EL (cell line): ENCODE measurements at places on chromosomes 4 and X.

GRCh38 chr4:153950100-153950979 is 161.5 kb upstream of the SFRP2 start:
- DNase-seq = no peak

DNA sequence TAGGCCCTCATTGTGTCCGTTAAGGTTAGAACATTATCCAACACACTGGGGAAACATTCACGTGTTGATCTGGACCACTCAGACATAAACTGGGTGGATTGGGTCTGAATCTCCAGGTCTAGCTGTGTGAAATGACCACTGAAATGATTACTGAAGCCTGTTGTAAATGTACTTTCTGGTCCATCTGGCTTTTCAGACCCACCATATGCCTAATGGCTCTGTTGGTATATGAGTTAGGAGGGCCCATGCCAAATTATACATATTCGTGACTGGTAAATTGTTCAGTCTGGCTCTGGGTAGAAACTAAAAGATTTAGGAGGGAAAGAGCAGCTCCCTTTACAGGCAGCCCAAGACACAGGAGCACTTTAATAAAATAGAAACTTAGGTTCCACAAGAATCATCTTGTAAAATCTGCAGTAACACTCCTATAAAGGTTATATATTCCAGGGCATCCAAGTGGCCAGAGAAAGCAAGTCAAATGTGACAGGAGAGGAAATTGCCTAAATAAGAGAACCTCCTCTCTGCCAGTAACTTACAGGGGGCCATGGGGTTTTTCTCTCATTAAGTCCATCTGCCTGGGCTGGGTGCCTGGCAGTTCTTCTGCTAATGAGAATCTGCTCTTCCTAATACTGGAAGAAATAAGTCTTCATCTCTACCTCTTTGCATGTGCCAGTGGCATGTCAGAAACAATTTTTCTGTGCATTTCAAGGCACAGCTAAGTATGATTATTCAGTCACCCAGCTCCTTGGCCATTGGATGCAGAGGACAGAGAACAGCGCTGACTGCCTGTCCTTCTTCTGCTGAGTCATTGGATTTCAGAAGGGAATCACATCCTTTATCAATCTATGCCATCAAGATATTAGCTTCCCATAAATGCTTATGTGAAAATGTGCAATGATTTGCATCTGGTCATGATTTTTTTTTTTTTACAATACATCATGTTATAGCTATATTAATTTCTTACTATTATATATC is 112.6 kb downstream of the GLRA2 start:
- no peak for DNase-seq

GRCh38 chr4:101014417-101014816 is 332.9 kb downstream of the PPP3CA start:
- no peak for DNase-seq

- no peak for DNase-seq
These were observed 10.5 kb downstream of the CDX4 start for GRCh38 chrX:73457306-73457705.

GRCh38 chr4:110211007-110211769 is 12.8 kb upstream of the ELOVL6 start:
- DNase-seq = peak; percentile 44

DNA sequence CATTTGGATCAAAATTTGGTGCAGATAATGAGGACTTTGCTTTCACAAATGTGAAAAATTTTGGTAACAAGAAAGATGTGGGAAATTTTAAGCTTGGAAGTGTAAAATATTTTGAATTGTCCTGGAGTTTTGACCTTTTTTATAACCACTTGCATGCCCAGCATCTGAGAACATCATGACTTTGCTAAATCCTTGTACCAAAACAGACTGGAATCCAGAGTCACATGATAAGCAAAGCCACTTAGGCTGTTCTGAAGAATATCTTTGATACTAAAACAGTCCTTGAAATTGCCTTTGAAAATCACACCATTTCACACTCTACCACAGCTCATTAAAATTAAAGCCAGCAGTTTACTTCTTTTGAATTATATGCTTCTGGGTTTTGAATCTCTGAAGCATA is 2.5 kb upstream of the PPM1K start:
- DNase-seq = no peak

GRCh38 chrX:15816438-15816809 is 26.1 kb downstream of the ZRSR2 start:
- DNase-seq = no peak

GRCh38 chrX:2538031-2538757 is 37.4 kb upstream of the DHRSX start:
- DNase-seq = no peak

GRCh38 chr4:5398056-5398455 is 310.3 kb downstream of the EVC2 start:
- DNase-seq = no peak
